ENCODE measurements at places on chromosomes 5 and 9.

DNA sequence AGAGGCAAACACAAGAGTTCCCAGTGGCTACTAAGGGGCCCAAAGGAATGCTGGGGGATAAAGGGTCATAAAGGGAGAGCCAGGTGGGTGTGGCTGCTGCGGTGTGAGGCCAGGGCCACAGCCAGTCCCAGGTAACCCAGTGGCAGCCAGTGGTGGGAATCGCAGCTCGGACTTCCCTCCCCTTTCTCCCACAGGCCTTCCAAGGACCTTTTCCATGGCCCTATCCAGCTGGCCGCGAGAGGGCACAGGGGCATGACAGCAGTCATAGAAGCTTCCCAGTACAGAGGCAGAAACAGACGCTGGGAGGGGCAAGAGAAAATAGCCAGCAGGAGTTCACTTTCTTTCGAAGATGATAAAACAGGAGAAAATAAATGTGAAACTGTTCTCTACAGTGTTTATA, 257.6 kb downstream of the SEMA5A start:
- no peak for DNase-seq

GRCh38 chr9:96449523-96449844, 485 bp upstream of the HABP4 start:
- DNase-seq = no peak

DNA sequence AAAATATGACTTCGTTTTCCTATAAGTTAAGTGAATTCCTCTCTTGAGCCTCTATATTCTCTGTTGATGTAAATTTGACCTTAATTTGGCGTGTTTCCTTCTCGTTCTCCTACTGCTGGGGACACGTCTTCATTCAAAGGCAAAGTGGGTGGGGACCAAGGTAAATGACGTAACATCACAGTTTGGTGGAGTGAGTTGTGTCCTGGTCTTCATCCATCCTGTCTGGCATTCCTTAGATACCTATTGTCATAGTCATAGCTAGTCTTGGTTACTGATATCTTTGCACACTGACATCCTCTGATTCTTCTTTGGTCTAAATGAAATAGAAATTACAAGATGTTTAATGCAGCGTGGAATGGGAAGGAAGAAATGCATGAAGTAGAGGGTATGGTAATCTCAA, 108.5 kb downstream of the NNT start:
- no peak for DNase-seq

DNA sequence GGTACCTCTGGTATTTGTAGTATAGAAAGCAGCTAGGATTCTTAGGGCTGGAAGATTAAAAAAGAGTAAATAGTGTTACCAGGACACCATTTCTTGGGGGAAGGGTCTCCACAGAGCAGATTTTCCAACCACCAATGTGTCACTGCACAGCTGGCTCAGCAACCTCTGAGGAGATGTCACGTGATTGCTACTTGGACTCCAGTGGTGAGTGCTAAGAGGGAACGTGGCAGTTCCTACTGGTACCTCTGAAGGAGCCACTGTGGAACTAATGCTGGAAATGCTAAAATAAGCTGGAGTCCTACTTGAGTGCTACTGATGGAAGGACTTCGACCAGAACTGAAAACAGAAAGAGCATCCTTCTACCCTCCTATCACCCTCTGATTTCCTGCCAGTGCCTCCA, 36.1 kb upstream of the SPDL1 start:
- DNase-seq = no peak

- DNase-seq = no peak
Measured at GRCh38 chr9:91972076-91972626, 22.1 kb upstream of the ROR2 start.

- DNase-seq = no peak
Measured at GRCh38 chr5:3854188-3854821, 258.7 kb downstream of the IRX1 start.

DNA sequence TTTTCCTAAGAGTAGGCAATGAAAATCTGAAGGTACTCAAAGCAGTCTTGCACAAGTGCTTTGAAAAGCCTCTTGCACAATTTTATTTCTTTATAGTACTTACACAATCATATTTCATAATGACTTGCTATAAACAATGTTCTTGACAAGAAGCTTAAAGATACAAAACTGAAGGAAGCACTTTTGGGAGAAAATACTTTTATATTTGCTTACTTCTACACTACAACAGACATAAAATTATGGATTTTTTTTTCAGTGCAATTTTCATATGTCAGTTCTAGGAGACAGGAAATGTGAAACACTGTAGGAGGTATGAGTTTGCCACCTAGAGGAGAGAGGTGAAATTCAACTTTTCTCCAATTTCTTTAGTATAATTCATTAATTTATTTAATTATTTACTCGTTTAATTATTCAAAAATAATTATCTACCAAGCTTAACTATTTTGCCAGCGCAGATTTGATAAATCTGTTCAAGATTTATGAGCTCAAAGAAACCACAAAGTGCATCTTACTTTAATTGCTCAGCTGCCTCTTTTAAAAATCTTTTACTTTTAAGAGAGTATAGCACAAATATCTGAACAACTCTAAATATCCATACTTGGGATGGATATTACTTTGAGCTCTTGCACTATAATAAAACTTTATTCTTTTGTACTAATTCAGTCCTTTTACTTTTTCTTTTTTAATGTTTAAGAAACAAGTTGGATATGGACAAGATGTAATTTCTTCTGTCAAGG, 29.0 kb upstream of the CDKN2B start:
- no peak for DNase-seq

DNA sequence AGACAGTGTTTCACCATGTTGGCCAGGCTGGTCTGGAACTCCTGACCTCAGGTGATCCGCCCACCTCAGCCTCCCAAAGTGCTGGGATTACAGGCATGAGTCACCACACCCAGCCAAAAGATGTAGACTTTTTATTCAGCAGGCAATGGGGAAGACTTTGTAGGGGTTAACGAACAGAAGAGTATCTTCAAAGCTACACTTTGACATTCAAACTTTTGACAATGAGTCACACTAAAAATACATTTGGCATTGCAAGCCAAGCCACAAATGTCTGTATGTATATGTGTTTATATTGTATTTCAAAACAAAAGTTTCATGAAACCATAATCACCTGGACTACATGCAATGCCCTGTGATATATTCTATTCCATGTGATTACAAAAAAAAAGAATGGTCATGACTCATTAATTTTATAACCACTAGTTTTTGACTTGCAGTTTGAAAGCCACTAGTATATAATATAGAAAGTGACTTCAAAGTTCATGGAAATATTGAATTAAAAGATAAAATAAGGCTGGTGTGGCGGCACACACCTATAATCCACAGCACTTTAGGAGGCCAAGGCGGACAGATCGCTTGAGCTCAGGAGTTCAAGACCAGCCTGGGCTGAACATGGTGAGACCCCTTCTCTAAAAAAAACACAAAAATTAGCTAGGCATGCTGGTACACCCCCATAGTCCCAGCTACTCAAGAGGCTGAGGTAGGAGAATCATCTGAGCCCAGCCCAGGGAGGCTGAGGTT, 8.3 kb downstream of the DIMT1 start:
- DNase-seq = no peak

DNA sequence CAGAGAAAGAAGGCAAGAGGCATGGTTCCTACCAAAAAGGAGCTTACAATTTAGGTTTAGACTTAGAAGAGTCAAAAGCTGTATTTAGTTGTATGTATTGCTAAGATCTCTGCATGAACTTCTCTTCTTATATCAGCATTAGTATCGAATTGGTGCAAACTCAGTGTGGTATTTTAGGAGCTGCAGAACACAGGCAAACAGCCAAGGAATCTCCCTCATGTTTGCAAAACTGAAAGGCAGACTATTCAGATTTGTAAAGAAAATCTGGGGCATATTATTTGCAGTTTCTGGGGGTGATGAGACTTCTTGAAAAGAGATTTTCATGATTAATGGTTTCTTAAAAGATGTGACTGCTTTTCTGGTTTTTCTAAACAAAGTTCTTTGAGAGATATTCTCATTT, 252.7 kb downstream of the CEMIP2 start:
- DNase-seq = no peak

DNA sequence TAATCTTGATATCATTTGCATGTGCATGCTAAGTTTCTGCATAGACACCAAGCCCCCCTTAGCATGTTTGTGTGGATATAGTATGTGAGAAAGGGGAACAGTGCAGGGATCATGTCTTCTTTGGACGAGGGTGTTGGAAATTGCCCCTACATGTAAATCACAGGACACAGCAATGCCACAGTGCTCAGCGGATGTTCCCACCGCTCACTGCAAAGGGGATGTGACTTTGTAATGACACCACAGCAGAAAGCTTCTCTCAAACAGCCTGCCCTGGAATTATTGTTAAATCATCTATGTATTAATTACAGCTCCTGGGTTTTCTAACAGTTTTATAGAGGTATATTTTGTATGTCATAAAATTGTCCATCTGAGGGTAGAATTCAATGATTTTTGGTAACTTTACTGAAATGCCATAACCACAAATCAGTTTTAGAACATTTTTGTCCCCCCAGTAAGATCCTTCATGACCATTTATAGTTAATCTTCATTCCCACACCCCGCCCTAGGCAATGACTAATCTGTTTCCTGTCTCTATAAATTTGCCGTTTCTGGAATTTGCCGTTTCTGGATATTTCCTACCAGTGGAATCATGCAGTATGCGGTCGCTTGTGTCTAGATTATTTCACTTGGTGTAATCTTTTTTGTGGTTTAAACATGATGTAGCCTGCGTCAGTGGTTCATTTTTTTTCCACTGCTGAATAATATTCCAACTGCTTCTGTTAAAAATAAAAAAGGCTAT, 648.5 kb upstream of the WWC1 start:
- DNase-seq = no peak

DNA sequence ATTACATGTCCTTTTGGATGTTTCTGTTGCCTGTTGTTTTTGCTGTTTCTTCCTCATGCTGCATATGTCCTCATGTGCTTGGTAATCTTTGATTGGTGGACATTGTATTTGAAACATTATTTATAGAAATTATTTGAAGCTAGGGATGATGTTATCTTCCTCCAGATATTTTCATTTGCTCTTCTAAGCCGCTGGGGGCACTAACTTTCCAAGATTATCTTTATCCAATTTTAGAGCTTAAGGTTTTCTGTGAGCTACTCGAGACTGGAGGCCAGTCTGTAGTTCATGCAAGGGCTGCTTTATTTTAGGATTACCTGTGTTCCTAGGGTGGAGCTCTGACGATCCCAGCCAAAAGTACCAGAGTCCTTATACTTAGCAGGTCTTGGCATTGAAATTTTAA, 40.9 kb downstream of the STX17 start:
- DNase-seq = no peak

- no peak for DNase-seq
Measured at GRCh38 chr9:84323858-84324257, 16.7 kb downstream of the SLC28A3 start.

DNA sequence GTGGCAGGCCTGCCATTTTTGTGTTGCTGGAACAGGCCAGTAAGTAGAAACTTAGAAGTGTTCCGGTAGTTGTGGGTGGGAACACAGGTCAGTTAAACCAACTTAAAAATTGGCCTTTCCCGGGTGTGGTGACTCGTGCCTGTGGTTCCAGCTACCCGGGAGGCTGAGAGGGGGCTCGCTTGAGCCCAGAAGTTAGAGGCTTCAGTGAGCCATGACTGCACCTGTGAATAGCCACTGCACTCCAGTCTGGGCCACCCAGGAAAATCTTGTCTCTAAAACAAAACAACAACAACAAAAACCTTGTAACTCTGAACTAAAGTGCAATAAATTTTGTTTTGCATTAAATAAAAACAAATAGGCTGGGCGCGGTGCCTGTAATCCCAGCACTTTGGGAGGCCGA, 1.4 kb upstream of the NHP2 start:
- DNase-seq = no peak

- no peak for DNase-seq
Measured at GRCh38 chr5:51691538-51692079, 308.4 kb downstream of the ISL1 start.

GRCh38 chr9:97527626-97528528, 26.4 kb downstream of the TMOD1 start:
- DNase-seq = no peak

GRCh38 chr5:83219495-83219894, 142.1 kb downstream of the XRCC4 start:
- no peak for DNase-seq

DNA sequence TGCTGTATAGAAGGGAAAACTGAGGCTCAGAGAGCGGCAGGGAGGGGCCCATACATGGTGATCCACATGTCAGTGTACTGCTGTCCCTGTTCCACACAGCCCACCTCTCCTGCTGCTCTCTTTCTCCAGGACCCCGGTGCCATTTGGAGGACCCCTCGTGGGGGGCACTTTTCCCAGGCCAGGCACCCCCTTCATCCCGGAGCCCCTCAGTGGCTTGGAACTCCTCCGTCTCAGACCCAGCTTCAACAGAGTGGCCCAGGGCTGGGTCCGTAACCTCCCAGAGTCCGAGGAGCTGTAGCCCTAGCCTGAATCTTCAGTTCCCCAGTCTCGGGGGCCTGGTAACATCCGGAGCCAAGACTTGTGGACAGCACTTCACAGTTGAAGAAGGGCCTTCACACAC, 15.5 kb downstream of the MYOZ3 start:
- no peak for DNase-seq

DNA sequence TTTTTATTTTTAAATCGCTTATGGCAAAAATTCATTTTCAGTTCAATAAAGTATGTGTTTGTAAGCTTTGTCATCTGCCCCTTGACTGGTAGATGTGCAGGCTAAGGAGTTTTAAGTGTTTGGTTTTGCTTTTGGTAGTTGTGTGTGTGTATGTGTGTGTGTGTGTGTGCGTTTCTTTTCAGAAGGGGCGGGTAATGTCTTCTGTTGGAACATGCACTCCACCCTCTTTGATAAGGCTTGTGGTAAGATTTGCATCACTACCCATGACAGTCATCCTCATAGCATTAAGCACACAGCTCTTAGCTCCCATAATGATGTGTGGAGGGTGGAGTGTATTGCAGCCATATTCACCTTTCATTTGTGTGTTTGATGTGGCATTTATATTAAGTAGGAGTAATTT, 92.1 kb upstream of the FSD1L start:
- DNase-seq = no peak

DNA sequence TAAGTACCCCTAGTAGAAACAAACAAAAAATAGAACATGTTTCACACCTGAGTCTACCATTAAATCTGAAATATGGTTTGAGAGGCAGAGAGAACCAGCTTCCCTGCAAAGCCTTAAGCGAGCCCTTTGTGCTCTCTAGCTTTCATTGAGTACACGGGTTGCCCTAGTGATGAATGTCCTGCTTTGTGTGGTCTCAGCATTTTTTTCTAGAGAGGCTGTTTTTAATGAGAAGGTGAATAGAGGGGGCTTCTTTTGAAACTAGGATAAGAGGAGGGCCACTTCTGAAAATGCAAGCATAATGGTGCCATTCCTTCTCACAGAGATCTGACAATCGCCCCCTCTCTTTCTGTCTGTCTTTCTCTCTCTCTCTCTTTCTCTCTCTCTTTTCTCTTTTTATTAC, 131.3 kb downstream of the MACIR start:
- DNase-seq = no peak

DNA sequence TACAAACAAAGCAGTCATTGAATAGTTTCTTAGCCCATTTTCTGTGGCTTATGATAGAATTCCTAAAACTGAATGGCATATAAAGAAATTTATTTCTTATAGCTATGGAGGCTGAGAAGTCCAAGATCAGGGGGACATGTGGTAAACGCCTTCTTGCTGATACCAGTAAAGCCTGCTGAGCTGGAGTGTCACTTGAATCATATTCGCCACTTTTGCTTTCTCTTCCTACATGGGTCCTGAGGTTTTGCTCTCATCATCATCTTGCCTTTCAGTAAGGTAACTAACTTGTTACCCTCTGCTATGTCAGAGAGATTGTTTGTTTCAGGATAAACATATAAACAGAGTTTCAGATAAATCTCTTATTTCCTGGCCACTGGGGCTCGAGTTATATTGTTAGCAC, 203.3 kb upstream of the DMRT1 start:
- no peak for DNase-seq

- no peak for DNase-seq
Measured at GRCh38 chr5:85614489-85614888, 1003.3 kb upstream of the COX7C start.

- no peak for DNase-seq
Measured at GRCh38 chr5:81922854-81923279, 49.0 kb upstream of the ATG10 start.
